ENCODE measurements at places on chromosomes 2 and 18.

DNA sequence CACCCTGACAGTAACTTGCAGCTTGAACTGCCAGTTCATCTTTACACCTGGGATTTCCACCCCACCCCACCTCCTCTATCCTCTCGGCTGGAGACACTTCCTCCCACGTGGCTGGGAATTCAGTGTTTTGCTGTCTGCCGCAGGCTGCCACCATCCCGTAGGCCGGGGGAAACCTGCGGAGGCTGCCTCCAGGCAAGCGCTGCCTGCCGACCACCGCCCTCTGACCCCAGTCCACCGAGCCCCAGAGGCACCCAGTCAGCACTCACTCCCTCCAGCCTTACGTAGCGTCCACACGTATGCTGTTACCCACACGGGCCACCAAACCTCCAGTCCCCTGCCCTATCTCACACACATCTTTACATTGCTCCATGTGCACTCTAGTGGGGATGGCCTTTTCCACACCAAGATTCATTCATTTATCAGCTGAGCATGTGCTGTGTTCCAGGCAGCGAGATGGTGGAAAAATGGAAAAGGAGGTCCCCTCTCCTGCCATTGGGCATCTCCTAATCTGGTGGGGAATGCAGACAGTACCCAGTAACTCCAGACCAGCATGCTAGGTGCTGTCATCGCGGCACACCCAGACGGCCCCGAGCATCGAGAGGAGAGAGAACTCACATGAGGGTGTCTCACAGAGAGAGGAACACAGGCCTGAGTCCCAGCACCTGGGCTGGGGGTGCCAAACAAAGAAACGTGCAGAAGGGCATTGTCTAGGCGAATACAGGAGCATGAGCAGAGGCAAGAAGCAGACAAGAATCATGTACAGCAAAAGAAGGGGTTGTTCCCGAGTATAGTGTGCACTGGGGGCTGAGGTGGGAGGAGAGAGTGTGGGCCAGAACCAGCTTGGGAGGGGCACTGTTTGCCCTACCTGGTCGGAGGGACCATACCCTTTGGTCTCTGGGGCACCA is 166.9 kb downstream of the SMAD7 start:
- no peak for DNase-seq

DNA sequence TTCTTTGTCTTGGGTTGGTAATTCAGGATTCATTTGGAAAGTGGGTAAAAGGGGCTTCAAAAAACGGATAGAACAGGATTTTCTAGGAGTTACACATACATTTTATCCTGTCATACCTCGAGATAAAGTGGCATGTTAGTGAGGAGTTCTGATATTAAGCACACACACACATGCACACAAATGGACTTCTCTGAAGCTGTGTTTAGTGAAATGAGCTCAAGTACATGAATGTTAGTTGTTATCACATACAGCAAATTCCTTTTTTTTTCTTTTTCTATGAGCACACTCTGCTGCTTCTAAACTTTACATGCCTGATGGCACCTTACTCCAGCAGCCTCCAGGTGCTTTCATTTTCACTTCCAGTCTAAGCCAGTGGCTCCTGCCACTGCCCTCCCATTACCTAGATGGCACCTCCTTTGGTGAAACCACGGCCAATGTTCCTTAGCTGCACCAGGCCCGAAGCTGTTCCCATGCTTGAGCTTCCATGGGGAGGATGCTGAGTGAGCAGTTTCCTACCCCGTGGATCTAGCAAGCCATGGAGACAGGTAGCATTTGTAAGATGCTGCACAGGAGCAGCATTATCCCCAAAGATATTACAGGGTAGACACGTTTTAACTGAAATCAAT is 49.7 kb downstream of the STAT1 start:
- DNase-seq = peak; percentile 44

DNA sequence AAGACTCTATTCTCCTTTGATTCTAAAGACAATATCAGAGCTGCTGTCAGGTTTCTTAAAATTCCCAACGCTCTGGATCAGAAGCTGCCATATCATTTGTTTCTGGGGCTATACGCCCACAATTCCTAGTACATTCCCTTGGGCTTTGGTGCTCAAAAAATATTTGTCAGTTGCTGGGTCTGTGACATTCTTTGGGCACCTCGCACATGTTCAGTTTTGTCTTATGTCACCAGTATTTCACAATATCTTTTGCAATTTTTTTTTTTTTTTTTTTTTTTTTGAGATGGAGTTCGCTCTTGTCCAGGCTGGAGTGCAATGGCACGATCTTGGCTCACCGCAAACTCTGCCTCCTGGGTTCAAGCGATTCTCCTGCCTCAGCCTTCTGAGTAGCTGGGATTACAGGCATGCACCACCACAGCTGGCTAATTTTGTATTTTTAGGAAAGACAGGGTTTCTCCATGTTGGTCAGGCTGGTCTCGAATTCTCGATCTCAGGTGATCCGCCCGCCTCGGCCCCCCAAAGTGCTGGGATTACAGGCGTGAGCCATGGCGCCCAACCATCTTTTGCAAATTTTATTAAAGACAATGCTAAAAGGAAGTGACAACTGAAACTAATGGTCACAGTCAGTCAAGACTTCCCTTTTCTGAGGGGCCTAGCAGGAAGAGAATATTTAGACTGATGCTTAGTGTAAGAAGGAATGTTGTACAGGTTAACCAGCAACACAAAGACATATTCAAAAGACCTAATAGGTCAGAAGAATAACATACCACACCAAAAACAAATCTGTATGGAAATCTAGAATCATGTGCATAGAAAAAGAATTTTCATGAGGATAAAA is 6.8 kb downstream of the ZNF397 start:
- no peak for DNase-seq

DNA sequence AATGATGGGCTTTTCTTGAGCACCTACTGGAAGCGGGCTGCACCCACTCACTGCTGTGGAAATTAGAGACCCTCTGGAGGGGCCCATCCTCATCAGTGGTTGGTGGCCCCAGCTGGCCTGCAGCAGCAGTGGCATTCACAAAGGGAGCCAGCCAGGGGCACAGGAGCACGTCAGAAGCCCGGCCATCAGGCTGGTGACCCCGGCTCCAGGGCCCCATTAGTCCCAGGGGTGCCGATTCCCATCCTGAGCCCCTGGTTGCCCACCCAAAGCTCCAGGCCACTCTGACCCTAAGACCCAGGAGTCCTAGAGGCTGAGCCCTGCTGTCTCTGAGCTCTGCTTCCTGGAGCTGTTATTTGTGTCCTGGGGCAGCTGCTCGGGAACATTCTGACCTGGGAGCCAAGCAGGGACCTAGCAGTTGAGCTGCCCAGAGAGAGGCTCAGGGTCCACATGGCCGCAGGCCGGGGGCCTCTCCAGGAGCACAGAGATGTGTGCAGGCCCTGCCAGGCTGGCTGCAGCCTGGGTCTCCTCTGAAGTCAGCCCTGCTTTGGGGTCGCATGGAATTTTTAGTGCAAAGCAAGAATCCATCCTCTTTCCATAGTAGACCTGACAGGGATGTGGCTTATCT is 207.2 kb downstream of the KLHL29 start:
- DNase-seq = no peak

DNA sequence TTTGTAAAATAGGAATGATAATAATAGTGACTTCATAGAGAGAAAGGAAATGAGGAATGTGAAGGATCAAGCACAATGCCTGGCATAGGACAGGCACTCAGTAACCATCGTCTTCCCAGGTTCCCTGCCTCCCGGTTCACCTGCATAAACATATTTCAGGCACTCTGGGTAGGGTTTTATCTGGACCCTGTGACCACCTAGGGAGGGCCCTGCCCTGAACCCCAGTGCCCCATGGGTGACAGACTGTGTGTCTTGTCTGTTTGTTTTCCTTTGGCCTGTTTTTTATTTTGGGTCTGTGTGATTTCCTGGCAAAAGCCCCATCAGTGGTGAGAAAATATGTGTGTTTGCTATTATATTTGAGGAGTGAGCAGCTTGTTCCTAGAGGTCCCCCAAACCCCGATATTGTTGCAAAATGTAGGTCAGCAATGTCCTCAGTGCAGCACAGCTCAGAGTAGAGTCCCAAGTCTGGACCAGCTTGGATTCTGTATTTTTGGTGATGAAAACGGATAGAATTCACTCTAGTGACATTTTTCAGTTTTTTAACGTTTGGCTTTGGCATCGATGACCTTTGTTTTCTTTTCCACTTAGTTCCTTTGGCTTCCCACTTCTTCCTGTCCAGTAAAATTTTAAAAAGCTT is 9.6 kb upstream of the NT5C1B start:
- DNase-seq = no peak

DNA sequence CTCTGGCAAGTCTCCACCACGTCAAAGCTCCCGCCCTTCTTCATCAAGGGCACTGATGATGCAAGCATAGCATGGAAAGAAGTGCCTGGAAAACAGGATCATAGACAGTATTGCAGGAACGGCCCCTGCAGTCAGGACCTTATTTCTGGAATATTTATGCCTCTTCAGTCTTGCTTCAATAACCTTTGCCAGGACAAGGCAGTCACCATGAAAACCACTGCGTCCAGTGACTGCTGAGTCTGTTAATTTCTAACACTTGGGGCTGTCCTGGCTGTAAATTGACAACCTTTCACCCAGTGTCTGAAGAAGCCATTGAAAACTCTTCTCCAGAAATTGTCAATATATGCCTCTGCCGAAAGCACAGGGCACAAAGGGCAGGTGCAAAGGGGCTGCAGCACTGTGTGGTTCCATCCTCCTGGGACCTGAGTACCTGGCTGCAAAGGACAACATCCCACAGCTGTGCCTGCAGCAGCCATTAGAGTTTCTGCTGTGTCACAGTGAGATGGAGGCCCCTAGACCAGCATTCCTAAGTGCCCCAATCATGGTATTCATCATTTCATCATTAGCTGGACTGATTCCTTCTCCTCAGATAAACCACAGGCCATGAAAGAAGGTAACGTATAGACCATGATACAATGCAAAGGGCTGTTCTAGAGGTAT is 819.6 kb downstream of the RNF144A start:
- DNase-seq = no peak

GRCh38 chr2:72847534-72848315 is 21.9 kb upstream of the EXOC6B start:
- DNase-seq = no peak

DNA sequence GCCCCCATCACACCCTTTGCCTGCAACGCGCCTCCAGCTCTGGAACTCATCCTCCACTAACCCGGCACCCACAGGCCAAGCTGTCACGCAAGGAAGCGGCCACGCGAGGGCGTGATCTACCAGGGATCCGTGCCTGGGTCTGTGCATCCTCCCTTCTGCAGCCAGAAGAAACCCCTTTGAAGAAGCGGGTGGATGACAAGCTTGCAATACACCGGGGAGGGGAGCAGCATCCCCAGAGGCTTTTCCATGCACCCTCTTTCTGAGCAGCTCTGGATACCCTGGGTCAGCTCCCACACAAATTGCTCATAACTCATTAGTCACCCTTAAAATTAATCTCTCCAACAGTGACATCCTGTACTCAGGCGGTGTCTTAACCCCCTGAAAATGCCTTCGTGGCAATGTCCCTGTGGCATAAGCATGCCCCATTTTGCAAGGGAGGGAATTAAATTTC is 47.6 kb downstream of the PDCL3 start:
- peak; percentile 84 for DNase-seq

DNA sequence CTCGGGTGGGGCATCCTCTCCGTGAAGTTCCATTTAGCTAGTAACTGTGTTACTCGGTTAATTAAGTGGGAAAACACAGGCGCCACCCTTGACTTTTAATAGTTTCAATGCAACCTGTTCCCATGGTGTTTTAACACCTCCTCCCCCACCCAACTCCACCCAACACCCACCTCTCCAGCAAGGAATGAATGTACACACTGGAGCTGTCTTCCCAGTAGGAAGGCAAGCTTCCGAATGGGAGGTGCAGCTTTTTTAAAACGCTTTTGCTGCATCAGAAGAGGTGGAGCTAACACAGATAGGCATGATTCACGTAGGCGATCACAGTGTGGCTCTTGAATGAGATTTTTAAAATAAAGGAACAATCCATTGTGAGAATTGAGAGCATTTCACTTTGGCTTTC is 73.8 kb upstream of the AGAP1 start:
- DNase-seq = no peak
